ENCODE measurements at places on chromosomes 2 and 18.
A peak's percentile ranks its signal among the peaks of the same experiment; 100 is the strongest.

DNA sequence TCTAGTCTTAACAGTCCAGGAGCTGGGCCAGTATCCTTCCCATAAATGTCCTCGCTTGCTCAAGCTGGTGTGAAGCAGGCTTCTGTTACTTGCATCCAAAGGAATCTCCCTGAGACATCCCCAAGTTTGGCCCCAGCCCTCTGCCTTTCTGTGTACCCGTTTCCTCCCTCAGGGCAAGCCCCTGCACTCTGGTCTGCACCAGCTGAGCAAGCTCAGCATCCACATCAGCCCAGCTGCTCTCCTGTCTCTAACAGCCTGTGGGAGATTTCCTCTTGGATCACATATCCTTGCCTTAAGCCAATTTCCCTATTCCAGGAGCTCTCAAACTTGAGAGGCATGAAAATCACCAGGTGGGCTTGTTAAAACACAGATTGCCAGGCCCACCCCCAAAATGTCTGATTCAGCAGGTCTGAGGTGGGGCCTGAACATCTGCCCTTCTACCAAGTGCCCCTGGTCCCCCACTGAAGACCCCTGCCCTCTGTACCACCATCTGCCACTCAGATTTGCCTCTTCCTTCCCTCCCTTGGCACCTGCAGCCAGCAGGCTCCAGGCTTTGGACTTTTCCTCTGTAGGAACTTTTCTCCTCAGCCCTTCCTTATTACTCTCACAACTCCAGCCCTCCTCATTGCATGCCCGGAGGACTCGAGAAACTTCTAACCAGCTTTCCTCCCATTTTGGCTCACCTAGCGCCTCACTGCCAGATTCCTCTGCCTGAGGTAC lies 32.1 kb downstream of the REEP1 start:
- no peak for DNase-seq

GRCh38 chr2:24702800-24703199 lies 90.4 kb downstream of the PTRHD1 start:
- no peak for DNase-seq

DNA sequence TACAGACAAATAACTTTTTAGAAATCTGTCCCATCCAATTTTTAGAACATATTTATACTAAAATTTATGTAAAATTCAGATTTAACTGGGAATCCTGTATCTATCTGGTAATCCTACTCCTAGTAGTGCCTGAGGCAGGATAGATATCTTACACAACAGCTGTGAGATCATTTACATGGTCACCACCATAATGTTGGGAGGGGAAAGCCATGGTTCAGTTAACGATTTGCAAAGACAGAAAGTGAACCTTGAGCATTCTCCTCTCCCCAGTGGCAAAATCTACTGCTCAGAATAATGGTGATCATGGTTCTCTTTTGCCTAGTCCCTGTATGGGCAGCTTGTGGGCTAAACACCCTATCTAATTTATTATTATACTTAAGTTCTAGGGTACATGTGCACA lies 7.7 kb upstream of the TMEM247 start:
- DNase-seq = no peak

GRCh38 chr2:205115511-205115910 lies 566.8 kb upstream of the NRP2 start:
- DNase-seq = no peak

- DNase-seq = no peak
Measured at GRCh38 chr2:34266908-34267697, 668.0 kb upstream of the FAM98A start.

GRCh38 chr2:37819186-37819585 lies 105.9 kb upstream of the RMDN2 start:
- no peak for DNase-seq

DNA sequence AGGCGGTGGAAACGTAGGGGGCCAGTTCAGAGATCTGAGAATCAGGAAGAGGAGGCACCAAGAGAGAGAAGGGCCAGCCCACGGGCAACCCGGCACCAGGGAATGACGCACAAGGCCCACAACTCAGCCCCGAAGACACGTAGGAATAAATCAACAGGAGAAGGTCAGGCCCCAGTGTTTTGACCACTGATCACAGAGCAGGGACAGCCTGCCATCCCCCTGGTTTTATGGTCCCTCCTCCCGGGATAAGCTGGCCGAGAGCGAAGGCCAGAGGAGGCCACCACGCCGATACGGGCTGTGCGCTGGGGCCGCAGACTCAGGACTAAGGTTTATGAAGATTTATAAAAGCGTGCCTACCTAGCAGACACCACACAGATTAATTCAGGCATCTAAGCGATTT lies 341.4 kb downstream of the ZNF516 start:
- no peak for DNase-seq

DNA sequence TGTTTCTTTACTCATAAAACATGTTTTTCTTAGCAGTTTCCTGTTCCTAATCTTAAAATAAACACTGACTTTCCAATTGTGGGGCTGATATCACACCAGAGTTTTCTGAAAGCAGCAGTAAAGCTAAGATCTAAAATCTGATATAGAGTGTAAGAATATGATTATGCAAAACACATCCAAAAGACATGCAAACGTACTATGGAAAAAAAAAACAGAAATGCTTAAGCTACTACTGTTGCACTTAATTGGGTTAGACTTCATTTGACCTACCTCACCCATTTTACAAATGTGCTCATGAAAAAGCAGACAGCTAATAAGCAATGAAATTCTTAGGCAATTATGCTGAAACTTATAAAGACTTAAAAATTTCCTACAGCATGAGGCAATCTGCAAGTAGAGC lies 10.5 kb downstream of the CYTIP start:
- no peak for DNase-seq

DNA sequence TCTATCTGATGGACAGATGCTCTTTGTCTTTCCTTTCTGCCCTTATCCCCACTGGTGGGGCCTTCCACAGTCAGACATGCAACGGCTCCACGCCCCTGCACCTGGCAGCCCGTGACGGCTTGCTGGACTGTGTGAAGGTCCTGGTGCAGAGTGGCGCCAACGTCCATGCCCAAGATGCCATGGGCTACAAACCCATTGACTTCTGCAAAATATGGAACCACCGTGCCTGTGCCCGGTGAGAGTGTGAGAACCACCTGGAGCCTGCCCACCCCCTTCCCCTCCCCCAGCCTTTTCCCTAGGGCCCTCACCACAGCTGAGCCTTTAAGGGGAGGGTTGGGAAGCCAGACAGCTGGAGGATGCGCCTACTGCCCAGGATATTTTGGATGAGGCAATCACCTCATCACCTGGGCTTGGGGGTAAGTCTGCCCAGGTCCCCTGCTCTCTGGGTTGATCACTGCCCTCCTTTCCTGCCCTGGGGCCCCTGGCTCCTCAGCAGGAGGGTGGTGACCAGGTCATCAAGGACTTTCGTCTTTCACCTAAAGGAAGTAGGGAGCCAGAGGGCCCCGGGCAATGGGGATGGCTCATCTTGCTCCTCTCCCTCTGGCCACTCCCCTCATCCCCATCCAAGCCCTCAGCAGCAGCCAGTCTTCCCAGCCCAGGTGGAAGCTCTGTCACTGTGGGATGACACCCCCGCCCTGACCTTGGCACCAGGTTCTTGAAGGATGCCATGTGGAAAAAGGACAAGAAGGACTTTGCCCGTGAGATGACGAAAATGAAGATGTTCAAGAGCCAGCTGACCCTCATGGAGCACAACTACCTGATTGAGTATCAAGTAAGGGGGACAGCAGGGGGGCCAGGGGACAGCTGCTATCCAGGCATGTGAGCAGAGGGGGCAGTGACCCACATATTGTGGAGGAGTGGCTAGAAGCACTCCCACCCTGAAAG lies 3.7 kb downstream of the ANKRD53 start:
- DNase-seq = no peak

DNA sequence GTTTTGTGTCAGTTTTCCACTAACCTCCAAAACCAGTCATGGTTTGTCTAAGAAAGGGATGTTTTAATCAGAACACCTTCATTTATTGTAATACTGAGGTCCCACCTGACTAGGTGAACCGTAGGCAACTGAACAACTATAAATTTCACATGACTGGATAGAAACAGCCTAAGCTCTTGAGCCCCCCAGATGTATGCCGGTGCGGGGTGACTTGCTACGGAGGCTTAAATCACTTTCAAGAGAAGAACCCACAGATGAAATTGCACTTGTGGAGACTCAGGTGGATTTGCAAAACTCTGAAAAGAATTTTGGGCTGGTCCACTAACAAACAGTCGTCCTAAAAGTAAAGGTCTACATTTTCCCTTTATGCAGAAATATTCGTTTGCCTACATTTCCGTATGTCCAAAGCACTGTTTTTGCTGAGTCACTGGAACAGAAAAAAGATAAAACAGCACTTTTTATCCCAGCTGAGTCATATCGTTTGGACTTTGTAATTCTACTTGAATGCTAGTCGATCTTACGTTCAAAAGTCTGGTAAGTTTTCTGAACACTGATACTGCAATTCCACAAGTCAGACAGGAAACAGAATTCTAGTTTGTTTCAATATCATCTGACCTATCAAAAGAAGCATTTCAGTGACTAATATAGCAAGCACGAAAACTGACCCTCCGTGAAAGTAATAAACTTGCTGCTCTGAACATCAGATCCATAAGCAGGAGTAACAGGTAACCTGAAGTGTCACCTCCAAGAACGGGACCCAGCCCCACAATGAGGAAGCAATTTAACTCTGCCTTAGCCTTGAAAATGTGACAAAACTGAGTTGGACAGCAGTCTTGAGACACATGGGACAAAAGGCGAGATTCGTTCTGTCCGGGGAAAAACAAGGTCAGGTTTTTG lies 18.1 kb downstream of the ZNF516 start:
- DNase-seq = no peak

- DNase-seq = no peak
Measured at GRCh38 chr2:126358122-126358521, 297.8 kb upstream of the GYPC start.

DNA sequence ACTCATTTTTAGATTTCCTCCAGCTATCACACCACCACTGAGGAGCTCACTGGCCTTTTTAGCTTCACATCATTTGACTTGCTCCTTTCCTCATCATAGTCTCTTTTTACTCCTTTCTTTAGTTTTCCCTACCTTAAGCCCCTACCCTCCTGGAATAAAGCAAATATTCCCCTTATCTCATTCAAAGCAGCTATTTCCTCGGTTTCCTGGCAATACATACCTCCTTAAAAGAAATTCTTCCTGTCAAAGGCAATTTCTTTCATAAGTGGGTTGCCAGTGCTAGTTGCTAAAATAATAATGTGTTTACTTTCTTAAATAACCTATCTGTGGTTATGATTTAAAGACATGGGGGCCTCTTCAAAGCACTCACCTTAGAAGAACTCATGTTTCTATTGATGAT lies 359.3 kb downstream of the GALNT13 start:
- no peak for DNase-seq

DNA sequence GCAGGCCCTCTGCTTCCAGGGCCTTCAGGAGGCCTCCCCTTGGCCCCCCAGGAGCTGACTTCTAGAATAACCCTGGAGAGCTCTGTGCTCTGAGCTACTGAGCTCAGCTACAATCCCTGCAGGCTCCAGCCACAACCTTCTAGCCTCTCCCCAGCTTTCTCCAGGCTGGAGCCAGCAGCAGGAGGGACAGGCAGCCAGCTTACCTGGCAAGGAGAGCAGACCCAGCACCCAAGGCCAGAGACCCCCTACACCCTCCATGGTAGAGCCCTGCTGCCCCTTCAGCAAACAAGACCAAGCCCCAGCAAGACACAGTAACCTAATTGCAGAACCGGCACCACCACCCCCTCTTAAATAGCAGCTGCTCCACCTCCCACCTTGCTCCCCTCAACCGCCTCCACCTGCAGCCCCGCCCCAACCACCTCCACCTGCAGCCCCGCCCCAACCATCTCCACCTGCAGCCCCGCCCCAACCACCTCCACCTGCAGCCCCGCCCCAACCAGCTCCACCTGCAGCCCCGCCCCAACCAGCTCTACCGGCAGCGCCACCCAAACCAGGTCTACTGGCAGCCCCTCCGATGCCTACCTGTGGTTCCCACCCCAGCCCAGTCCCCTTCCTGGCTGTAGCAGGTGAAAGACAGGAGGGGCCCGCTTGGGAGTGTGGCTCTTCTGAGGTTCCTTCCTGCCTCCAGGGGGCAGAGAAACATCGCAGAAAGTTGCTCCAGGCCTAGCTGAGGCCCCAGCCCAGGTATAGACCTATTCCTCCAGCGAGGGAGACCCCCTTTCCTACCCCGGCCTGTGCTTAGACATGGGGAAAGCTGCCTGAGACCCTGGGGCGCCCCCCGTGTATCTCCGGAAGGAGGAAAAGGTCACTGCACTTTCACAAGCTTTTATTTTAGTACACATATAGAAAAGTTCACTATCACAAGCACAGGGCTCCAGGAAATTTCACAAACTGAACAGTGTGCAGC lies at the start of gene ASTL:
Gene ASTL, minus strand, starts transcription at position 324 of the 967 bp plus-strand sequence. Its CDS starts 66 bp downstream, at position 258.
- DNase-seq = peak; percentile 50

DNA sequence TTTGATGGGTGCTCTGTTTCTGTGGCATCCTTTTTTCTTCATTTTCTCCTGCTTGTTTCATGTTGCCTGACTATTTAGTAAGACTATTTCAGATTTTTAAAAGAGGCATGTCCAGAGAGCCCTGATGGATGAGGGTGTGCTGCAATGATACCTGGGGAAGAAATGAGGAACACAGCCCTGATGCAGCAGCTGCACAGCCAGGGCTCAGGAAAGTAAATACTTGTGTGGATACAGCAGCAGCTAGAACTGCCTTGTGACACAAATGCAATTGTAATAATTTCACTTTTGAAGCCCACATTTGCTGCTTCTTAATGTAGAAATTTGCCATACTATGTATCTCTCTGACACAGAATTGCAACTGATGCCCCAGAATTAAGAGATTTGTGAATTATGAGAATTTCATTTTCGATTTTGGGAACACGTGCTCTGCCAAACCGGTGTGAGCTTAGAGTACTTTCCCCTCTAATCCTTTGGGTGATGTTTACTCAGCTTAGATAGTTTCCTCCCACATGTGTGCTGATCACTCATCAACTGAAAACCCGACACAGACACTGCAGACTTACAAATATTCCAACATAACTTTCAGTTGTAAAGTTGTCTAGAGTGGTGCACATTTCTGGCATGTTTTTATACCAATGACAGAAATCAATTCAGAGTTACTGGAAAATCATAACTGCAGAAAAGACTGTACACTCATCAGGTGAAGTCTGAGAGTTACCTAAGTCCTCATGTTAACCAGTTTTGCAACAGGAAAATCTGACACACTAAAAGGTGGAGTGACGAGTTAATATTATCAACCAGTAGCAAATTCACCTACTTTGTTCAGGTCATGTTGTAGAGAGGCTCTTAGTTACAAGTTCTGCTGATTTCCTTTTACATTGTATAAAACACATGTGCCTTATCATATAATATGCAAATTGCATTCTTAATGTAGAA lies 383.4 kb downstream of the CBLN2 start:
- DNase-seq = no peak

DNA sequence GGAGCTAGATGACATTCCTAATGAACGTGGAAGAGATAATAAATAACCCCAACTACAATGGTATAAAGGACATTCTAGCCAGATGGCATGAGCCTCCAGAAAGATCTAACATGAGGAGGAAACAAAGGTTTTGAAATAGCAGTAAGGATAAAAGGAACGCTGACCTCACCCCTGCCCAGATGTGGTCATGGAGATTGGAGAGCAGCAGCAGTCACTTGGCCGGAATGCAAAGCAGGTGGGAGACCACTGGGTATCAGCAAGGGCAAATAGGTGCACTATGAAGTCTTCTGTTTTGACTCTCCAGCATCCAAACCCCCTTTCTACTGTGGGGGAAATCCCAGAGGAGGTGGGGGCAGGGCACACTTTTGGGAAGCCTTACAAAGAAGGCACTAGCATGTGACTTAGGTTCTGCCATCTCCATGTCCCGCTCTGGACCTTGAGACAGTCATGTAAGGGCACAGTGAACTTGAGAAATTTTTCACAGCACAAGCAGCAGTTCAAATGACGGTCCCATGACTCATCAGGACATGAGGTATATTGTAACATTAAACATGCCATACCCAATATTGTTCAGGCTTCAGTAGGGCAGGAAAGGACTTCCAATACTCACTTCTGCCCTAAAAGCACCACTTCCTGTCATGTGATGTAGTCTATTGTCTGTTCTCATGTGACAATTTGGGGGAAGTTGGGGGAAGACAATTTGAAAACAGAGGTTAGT lies 55.2 kb downstream of the METTL4 start:
- no peak for DNase-seq
